ENCODE measurements at places on chromosomes 11 and 22. TPM values are rescaled to one million over a fixed set of nuclear protein-coding genes. Genes with fewer than 3 reads are reported as not detected.

DNA sequence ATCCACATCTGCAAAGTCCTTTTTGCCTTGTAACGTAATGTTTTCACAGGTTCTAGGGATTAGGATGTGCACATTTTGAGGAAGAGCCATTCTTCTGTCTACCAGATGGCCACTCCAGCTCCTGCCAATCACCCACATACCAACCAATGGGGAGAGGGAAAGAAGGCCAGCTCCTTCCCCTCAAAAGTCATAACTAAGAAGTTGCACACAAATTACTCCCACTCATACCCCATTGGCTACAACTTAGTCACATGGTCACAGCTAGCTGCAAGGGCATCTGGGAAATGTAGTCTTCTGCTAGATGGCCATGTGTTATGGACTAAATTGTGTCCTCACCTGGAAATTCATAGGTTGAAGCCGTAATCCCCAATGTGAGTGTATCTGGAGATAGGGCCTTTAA lies 15.4 kb upstream of the MYOD1 start:
- no peak overlapping the region for H3K27ac ChIP-seq
- no peak for DNase-seq
- no peaks in the 10 kb centered on the region for H3K4me1 ChIP-seq
- no peak overlapping the region for H3K4me3 ChIP-seq
- peaks cover 15% of the 10 kb centered on the region for H3K27me3 ChIP-seq
- H3K36me3 ChIP-seq = no peaks in the 10 kb centered on the region

GRCh38 chr11:62044639-62045121 lies 77.2 kb upstream of the FTH1 start:
- no peak overlapping the region for H3K4me3 ChIP-seq
- no peak overlapping the region for H3K27ac ChIP-seq

DNA sequence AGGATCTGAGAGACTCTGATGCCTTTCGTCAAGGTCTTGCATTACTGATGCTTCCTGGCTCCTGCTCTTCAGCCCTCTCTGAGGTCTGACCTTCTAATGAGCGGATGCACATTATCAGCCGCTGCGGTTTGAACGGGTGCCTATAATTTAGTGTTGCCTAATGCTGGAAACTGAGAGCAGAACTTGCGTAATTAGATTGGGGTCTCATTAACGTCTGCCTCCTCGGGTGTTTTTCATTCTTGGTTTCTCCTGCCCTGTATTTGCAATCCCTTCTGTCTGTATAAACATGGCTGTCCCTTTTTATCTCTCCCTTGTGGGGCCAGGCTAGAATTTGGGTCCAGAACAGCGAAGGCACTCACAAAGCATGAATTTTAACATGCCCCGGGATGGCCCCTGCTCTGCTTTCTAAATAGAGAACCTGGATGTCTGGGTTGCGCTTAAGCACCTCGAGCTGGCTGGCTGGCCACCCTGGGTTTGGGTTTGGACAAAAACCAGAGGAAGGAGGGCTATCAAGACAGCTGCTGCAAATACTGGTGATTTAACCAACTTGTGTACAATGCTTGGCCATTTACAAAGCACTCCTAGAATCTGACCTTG lies 118.6 kb downstream of the TIMP3 start:
- no peak for DNase-seq
- peaks cover 9% of the 10 kb centered on the region for H3K27me3 ChIP-seq
- H3K4me3 ChIP-seq = no peak overlapping the region
- no peaks in the 10 kb centered on the region for H3K36me3 ChIP-seq

ZNF74 gene
- total RNA-seq = 11.9 TPM

CEP126 gene
- 2.5 TPM for total RNA-seq

DNA sequence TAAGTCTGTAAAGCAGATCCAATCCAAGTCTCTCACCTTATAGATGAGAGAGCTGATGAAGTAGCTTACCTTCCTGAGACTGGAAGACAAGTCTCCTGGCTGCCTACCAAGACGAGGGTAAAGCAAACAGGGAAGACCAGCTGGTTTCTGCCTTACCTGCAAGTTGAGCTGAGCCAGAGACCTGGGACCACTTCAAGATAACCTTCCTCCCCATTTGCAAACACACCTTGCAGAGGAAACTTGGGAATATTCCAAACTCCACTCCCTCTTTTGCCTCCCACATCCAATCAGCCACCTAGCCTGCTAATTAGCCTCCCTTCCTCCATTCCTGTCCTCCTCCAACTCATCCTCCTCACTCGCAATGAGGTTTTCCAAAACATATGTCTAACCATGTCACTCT lies 23.4 kb upstream of the ROBO3 start:
- H3K4me3 ChIP-seq = no peak overlapping the region
- peaks cover 61% of the 10 kb centered on the region for H3K27me3 ChIP-seq
- H3K27ac ChIP-seq = no peak overlapping the region
- peaks cover 6% of the 10 kb centered on the region for H3K4me1 ChIP-seq
- H3K36me3 ChIP-seq = no peaks in the 10 kb centered on the region

Data from natural killer cell treated with Interleukin-12 subunit alpha and Interleukin-12 subunit beta and Interleukin-15 and Interleukin-18, amount 100 ng/mL, for 72 hours (primary cell).